Thoracic aorta (tissue), 2 donors: ENCODE measurements at places on chromosomes 11 and 22. TPM values are rescaled to one million over a fixed set of nuclear protein-coding genes. Genes with fewer than 3 reads are reported as not detected.

DNA sequence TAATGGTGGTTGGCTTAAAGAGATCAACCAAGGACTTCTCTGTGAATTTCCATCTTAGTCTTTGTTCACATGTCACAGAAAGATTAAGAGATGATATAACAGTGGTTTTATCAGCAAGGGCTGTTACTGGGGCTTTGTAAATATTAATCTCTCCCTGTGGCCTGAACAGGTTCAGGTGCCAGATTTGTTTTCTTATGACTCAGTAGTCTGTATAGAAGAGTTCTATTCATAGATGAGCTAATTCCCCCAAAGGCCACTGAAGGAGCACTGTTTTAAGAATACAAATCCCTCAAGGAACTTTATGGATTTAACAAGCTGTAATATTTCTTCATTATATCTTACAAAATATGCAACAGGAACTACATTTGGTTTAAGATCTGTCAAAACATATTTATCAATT, 50.4 kb downstream of the TCP11L1 start:
- no peak for DNase-seq

DNA sequence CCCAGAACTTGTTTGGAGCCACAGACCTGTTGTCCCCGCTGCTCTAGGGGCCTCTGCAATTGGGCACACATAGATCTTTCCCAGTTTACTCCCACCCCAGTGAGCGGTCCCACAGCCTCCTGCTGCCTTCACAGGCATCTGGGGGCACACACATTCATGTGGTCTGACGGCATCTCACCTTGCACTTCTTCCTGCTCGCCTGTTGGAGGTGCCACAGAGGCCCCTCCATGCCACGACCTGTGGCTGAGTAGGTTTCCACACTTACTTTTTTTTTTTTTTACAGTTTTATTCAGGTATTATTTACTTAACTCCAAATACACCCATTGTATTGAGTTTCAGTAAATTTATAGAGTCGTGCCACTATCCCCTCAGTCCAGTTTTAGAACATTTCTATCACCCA, 68.9 kb upstream of the SEPTIN5 start:
- DNase-seq, result no peak

DNA sequence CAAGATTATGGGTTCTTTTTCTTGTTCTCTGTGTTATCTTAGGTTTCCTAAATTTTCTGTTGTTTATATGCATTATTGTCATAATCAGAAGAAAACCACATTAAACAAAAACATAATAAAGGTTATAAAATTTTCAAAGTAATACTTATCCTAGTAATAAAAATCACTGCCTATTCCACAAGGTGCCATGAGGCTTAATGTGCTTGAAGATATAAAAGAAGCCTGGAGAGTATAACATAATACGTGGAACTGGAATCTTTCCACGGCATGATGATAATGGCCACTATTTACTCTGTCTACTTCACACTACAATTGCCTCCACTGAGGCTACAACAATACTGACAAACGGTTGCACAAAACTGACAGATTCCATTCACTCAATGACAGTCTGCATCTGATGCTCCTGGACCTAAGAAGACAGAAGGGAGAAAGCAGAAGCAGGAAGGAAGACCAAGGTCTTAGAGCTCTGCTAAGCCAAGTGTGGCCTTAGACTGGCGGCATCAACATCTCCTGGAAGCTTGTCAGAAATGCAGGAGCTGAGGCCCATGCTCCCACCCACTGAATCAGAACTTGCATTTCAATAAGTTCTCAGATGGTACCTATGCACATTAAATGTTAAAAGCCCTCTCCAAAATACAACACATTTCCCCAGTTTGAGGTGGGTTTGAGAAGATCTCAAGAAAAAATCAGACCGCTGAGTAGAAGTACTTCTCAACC, 13.1 kb downstream of the TENM4 start:
- DNase-seq, result no peak

- no peak for DNase-seq
Measured at GRCh38 chr11:96338910-96339705, 3.9 kb downstream of the MAML2 start.

- no peak for DNase-seq
Measured at GRCh38 chr11:130571519-130571918, 123.1 kb downstream of the ADAMTS15 start.

- no peak for DNase-seq
Measured at GRCh38 chr22:50303848-50304527, 3.5 kb downstream of the PLXNB2 start.

DNA sequence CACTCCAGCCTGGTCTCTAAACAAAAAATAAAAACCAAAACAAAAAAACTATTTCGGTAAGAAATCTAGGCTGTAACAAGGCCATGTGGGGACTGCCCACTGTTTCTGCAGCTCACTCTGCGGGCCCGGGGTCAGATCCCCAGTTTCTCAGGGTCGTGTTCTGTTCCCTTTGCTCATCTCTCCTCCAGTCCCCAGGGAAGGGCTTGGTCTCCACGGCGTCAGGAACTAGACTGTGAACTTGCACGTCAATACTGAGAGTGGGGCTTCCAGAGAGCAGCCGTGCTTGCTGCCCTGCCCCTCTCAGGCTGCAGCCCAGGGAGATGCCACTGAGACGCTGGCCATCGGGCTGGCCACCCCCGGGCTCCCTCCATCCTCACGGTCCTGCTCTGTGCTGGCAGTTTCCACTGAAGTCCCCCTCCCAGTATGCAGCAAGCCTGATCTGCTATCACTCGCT, 33.7 kb upstream of the MOB2 start:
- no peak for DNase-seq

The MS4A6E gene
- total RNA-seq, result not detected

The TECTA gene
- 0.41 TPM for total RNA-seq

The TRIM29 gene
- total RNA-seq, result 0.49 TPM
